ENCODE measurements at places on chromosomes 12 and 14.

GRCh38 chr12:75888874-75889613 is 142.5 kb downstream of the PHLDA1 start:
- DNase-seq: no peak

DNA sequence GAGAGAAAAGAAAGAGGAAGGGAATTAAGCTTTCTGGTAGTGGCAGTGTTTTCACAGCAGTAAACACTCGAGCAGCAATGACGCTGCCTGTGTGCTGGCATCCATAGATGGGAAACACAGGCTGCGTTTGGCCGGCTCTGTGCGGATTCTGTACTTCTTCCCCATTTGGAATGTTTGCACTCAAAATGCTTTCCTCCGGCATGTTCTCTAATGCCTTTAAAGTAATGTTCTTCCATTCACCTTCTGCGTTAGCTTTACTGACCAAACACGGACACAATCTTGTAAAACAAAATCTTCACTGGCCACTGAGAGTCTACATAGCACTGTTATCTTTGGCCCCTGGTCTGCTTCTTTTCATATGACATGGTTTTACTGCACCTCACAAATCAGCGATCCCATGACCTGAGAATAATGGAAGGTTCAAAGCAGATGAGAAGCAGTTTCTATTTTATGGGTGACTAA is 31.4 kb downstream of the DCP1B start:
- no peak for DNase-seq

DNA sequence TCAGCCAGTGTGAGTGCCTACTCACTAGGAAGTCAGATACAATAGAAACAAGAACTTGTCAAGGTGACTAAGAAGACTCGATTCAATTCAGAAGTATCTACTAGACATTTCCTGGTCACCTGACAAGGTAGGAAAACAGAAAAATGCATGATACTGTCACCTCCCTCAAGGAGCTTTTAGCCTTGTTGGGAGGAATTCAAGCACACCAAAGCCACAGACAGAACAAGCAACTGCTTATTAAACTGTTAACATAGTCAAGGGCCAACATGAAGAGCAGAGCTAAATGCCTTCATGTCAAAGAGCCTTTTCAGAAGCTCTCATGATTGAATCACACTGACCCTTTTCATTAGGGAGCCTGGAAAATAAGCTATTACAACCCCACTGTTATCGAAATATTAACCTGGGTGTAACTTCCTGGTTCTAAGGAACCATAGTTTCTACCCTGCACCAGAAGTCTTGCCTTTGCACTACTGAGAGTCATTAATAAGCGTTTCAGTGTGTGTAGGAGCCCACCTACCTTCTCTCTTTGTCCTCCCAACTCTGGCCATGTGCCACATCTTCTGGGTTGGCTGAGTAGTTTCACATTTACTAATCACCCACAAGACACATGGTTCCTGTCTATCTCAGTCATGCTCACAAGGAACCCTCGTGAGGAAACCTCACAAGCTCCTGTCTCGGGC is 31.0 kb upstream of the LGALS3 start:
- peak; percentile 27 for DNase-seq

DNA sequence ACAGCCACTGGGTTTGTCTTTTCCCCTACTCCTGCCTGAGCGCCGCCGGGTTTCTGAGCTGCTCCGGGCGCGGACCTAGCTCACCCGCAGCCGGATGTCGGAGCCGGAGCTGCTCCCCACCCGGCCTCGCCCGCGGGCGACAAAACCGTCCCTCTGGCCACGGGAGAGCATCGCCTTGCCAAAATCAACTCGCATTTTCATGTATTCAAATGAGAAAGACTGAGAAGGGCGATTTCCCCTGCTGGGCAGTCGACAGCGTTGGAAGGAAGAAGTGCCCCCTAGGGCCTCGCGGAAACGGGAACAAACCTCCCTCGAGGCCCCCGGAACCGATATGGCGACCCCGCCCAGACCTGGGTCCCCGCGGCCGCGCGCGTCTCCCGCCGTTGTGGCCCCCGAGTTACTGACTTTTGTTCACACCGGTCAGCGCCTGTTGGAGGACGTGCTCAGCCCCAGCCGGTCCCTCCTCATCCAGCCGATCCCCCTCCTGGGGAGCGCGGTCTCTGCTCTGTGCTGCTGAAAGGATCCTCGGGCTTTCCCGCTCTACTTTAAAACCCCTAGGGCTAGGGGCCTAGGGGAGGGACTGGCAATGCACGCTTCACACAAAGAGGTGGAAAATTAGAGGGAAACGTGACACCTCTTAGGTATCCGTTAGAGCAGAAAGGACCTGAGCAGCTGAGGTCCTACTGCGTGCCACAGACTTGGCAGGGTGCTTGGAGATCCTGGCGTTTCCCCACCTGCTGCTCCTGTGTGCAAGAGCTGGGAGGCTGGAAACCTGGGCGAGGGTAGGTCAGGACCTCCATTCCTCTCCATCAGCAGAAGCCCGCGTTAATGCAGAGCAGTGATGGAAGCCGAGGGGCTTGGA is 4.3 kb downstream of the TTC6 start:
- no peak for DNase-seq

DNA sequence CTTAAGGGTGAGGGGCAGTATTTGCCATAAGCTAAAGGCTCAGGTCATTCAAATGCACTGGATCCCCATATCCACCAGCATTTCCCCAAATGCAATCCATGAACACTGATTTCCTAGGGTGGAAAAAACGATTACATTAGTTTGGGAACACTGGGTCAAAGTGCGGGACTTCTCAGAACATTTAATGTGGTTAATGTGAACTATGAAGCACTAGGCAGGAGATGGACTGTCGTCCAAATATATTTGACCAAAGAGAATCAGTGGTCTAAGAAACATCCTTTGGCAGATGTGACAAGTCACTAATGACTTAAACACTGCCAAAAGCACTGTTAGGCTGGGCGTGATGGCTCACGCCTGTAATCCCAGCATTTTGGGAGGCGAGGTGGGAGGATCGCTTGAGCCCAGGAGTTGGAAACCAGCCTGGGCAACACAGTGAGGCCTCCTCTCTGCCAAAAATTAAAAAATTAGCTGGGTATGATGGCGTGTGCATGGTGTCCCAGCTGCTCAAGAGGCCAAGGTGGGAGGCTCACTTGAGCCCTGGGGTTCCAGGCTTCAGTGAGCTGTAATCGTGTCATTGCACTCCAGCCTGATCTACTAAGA is 205.4 kb downstream of the CALM1 start:
- no peak for DNase-seq

GRCh38 chr14:61527325-61528100 is 167.8 kb upstream of the HIF1A start:
- no peak for DNase-seq

DNA sequence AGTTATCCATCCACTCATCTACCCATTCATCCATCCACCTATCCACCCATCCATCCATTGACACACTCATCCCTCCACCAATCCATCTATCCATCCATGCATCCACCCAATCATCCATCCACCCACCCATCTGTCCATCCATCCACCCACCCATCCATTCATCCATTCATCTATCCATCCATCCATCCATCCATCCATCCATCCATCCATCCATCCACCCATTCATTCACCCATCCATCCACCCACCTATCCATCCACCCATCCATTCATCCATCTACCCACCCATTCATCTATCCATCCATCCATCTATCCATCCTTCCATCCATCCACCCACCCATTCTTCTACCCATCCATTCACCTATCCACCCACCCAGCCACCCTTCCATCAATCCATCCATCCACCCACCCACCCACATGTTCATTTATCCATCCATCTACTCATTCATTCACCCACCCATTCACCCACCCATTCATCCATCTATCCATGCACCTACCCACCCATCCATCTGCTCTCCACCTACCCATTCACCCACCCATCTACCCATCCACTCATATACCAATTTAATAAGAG is 193.8 kb upstream of the ARID2 start:
- DNase-seq: no peak

DNA sequence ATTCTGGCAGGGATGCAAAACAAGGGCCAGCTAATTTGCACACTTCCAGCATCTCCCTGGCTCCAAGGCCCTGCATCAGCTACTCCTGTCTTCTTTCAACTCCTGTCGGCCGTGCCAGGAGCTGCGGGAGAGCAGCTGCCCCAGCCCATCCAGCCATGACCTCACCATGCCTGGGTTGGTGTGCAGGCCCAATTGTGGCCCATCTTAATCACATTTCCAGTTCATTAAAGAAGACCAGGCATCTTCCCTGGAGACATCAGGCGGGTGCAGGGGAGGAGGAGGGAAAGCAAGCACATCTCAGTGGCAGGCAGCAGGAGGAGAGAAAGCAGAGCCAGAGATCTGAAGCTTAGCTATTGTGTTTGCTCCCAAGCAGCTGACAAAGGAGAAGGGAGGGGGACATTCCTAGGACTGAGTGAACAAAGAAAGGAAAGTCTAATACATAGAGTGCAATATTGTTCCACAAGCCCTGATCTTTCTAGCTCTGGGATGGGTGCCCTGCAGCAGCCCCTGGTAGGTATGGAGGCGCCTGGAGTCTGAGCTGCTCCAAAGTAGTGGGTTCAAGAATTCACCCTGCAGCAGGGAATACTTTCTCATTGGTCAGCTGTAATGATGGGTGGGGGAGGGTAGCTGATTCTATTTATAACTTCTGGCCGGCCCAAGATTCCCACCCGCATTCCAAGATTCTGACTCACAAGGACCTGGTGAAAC is 40.1 kb downstream of the VWF start:
- DNase-seq: no peak

DNA sequence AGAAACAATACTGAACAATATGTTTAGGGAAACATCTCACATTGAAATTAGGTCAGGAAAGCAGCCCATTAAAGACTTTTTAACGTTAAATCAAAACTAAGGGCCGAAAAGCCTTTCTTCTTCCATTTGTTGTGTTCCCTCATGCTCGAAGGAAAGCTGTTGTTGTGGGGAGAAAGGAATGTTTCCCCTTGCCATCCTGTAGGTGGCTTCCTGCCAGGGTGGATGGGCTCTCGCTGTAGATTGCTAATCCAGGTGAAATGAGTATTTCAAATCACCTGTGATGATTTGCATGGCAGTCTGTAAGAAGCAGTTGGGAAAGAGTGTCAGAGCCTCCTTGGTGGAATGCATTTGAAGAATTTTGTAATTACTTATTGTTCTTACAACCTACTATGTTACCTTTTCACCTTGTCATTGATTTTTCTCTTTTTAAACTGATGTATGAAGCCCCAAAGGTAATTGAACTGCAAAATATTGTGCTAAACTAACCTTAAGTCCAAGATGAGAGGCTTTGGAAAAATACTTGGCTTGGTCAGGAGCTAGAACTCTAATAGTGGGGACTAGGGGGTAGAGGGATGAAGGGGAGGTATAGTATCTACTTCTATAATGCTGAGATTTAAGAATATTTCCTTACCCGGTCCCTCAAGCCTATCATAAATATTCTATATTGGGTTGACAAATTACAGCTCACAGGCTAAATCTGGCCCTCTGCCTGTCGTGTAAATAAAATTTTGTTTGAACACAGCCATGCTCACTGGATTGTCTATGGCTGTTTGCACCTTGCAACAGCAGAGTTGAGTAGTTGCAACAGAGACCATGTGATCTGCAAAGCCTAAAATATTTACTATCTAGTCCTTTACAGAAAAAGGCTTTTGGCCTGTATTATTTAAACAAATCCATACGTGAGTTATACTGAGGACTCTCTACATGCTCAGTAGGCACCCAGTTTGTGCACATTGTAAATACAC is 7.7 kb upstream of the DCP1B start:
- no peak for DNase-seq

DNA sequence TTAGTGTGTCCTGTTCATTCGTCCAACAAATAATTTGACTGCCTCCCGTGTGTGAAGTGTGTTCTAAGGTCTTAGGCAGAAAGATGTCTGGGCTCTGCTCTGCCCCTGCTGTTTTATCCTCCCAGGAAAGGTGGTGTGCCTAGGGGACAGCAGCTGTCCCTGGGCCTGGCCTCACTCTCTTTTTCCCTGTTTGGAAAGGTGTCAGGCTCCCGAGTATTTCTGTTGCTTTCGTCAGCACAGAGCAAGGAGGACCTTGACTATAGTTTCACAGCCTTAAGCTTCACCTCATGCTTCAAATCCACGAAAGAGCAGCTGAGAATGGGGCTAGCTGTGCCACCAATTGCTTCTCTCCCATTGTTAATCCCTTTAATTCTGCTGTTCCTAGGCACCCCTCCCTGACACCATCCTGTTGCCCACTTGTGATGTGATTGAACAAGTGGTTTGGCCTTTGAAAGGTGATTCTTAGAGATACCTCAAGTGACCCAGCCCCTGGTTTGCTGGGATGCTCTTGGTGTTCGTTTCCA is 54.2 kb downstream of the TGFB3 start:
- no peak for DNase-seq

GRCh38 chr12:94435511-94435927 is 24.1 kb downstream of the CEP83 start:
- no peak for DNase-seq

DNA sequence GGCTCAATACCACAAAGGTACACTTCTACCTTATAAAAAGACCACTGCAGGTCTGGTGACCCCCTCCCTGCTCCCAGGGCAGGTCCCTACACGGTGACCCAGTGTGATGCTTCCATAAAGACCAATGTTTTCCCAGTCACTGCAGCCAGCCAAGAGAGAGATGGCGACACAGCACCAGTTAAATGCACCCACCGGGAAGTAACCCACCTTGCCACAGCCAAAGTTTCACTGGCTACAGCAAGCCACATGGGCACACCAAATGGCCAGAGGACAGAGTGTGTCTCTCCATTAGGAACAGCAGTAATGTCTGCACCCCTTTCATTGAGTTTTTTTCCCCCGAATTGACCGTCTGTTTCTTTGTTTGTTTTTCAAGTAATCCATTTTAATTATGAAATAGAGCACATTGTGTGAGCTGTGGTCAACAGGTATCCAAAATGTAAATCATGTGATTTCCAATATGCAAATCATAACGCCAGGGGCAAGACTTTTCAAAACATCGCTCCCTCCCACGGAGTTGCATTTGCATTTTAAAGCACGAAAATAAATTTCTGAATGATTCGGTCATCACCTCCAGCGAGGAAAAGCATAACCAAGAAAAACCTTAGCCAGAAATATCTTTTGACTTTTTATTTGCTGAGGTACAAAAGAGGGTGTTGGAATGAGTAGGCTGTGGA is 48.9 kb upstream of the EML1 start:
- DNase-seq: no peak

DNA sequence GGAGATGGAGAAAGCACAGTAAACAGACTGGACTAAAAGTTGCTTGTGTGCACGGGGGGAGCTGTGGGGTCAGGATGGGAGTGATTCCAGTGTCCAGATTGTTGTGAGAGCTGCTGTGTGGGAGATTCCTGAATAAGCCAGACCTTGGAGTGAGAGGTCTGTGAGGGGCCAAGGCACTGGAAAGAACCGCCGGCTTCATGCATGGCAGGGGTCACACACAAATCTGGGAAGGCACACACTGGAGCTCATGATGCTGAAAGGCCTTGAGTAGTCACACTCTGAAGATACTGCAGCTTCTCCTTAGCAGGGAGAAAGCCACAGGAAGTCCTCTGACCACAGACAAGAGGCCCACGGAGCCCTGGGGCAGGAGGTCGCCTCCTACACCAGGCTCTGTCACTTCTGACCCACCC is 23.1 kb downstream of the ADCY6 start:
- DNase-seq: no peak

GRCh38 chr12:27048822-27049752 is 26.7 kb downstream of the MED21 start:
- no peak for DNase-seq

Data from activated CD4-positive, alpha-beta T cell treated with anti-CD3 and anti-CD28 coated beads for 4 hours (primary cell).